Stimulated activated CD8-positive, alpha-beta memory T cell treated with anti-CD3 and anti-CD28 coated beads, Interleukin-7, amount 100 ng/mL, for 1 hour (primary cell): ENCODE measurements at places on chromosomes 4 and X.
A peak's percentile ranks its signal among the peaks of the same experiment; 100 is the strongest.

- DNase-seq: no peak
Observed at GRCh38 chr4:3431446-3431993, 10.2 kb upstream of the HGFAC start.

DNA sequence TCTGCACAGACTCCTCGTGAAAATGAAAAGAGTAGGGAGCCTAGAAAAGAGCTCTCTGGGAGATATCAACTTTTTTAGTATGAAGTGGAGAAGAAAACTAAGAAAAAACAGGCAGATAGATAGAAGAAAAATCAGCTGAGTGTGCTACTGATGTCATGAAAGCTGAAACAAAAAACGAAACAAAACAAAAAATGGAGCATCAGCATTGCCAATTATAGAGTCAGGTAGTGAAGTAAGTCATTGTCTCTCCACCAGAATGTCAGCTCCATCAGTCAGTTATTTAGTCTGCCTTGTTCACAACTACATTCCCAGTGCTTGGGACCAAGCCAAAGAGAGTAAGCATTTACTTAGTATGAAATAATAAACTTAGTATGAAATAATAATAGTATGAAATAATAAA lies 595.1 kb downstream of the STPG2 start:
- no peak for DNase-seq

GRCh38 chrX:6029014-6029413 lies 199.7 kb downstream of the NLGN4X start:
- DNase-seq: no peak

DNA sequence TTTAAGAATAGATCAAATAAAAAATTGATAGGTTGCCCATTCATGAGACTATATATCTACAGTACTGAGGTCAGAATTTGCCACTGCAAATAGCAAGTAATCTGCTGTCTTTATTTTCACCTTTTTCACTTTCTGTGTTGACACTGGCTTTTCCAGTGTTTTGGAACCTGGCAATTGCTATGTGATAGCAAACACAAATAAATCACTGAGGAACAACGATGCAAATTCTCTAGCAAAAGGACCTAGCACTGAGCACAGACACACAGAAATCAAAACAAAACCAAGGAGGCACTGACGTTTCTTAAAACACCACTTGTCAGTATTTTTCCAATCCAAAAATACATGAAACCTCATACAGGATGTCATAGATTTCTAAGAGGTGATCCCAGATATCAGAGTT lies 210.7 kb downstream of the DHX15 start:
- no peak for DNase-seq

DNA sequence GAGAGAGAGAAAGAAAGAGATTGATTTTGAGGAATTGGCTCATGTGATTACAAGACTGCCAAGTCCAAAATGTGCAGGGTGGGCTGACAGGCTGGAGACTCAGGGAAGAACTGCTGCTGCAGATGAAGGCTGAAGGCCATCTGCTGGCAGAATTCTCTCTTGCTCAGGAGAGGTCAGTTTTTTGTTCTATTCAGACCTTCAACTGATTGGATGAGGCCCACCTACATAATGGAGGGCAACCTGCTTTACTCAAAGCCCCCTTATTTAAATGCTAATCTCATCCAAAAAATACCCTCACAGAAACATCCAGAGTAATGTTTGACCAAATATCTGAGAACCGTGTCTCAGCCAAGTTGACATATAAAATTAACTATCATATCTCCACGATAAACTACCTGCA lies 38.2 kb upstream of the MAMLD1 start:
- DNase-seq: no peak

GRCh38 chrX:148573119-148573518 lies 72.7 kb downstream of the AFF2 start:
- DNase-seq: no peak

- DNase-seq: no peak
Observed at GRCh38 chr4:12446256-12446655, 1017.6 kb upstream of the HS3ST1 start.

GRCh38 chr4:110361921-110362320 lies 114.0 kb upstream of the ENPEP start:
- no peak for DNase-seq

DNA sequence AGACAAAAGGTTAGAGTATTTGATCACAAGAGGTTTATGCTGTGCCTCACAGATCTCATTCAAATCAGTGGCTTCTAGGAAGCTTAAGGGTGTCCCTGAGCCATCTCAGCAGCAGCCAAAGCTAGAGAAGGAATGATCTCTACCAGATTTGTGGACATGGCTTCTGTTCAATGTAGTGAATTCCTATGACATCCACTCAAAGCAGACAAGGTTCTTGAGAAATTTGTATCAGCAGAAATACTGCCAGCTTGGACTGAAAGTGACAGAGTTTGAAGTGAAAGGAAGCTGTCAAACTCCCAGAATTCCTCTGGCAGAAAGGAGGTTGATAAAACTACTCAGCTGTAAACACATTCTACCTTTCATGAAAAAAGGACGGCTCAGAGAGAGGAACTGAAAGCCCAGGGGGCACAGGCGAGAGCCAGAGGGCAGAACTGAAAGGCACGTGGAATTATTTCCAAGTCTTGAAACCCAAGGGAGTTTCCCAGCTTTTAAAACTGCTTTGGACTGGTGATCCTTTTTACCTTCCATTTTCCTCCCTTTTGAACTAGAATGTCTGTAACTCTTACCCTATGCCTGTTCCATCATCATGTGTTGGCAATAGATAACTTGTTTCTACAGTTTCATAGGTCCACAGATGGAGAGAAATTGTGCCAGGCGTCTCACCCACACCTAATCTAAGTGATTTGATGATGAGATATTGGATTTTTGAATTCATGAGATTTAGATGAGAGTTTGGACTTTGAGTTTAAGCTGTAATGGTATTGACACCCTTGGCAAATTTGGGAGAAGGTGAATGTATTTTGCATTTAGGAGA lies 14.5 kb upstream of the MED14 start:
- no peak for DNase-seq

DNA sequence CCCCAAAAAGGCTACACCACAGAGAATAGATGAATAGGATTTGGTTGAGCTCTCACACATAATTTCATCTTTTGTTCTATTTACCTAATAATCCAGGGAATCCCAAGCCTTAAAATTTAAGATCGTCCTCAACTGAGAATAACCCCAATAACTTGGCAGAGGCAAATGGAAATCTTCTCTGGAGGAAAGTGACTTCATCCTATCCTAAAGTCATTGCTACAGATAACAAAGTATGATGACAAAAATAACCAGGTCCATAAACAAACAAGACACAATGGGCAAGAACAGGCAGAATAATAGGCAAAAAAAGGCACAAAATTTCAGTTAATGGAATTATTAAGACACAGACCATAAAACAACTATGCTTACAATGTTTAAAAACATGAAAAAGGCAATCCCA lies 177.3 kb upstream of the STK26 start:
- no peak for DNase-seq

DNA sequence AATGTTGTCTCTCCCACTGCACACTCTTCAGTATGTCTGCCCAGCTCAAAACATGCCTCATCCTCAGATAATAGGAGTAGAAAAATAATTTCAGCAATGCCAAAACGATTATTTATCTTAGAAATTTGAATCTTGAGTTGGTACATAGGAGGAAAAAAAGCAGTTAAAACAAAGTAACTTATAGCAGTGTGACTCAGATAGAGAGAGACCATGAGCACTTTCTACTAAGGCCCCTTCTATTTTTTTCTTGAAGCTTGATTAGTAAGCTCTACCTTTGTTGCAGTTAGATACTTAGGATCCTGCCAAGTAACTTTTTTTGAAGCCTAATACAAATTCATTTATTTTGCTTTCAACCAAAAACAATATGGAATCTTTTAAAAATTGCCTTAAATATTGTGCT lies 212.3 kb downstream of the MAD2L1 start:
- no peak for DNase-seq

DNA sequence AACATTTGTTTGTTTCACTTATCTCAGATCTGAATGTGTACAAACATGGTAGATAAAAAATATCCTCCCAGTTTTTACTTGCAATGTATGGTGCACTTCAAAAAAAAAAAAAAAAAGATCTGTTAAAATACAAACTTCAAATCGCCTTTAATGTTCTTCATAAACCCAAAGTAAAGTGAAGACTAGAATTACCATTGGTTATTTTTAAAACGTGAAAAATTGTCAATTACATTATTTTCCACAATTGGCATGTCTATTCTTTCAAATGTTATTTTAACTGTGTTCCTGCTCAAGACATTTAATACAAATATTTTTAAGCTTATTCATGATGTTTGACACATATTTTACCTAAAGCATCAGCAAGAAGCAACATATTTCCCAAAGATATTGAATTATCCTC lies 5.0 kb downstream of the NKX6-1 start:
- DNase-seq: no peak

DNA sequence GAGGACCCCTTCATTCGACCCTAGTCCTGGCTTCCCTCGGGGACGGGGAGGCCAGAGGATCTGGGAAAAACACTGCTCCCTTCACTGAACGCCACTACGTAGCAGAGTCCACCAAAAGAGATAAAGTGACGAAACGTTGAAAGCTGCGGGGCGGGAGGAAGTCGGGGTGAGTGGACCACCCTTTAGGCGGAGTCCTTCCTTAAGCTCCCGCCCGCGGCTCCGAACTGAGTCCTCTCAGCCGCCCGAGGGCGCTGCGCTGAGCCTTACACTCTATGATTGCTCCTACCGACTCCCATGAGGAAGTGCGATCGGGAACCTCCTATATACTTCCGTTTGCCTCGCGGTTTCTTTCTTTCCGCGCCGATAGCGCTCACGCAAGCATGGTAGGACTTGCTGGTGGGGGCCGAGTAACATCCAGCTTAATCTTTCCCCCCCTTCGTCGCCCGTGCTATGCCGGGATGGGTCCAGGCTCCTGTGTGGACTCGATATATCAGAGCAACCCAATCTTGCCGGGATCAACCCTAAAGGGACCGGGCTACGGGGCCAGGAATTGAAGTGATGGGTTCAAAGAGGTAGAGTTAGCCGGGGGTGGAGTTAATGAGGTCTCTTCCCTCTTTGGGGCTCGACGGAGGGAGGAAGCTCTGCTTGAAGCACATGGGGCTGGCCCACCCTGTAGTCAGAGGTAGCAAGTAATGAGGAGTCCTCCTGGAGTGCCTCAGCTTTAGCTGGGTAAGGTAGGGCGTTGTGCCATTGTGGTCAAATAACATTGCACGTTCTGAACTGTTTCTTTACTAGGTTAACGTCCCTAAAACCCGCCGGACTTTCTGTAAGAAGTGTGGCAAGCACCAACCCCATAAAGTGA lies at the start of gene RPL36A:
RPL36A (plus strand) TSS at position 348 of the 862 bp plus-strand sequence; CDS start at position 381, 33 bp downstream.
- DNase-seq: peak; percentile 50

GRCh38 chr4:108795733-108796132 lies 32.9 kb upstream of the ETNPPL start:
- DNase-seq: no peak

DNA sequence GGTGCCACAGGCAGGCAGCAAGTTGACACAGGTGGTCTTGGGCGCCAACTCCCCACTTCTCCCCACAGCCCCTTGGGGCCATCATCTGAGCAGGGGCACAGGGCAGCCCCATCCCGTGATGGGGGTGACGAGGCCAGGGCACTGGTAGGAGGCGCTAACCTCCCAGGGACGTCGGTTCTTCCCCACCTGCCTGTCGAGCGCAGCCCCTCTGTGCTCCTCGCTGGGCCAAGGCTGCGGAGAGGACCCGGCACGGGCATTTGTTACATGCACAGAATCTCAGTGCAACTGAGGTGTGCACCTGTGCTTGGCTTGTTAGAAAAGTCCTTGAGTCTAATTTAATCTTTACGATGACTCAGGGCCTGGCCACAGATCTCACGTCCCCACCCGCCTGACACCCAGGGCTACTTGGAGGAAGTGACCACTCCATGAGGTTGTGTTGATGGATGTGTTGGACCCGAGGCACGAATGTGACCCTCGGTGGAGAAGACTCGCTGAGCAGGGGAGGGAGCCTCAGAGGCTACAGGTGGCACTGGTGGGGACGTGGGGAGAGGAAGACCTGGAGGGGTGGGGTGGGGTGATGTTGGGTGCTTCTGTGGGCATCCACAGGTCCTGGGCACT lies 3.1 kb upstream of the SH3TC1 start:
- DNase-seq: no peak

GRCh38 chrX:121135488-121136207 lies 88.2 kb downstream of the GLUD2 start:
- no peak for DNase-seq
